ENCODE measurements at places on chromosomes 3 and 15.

DNA sequence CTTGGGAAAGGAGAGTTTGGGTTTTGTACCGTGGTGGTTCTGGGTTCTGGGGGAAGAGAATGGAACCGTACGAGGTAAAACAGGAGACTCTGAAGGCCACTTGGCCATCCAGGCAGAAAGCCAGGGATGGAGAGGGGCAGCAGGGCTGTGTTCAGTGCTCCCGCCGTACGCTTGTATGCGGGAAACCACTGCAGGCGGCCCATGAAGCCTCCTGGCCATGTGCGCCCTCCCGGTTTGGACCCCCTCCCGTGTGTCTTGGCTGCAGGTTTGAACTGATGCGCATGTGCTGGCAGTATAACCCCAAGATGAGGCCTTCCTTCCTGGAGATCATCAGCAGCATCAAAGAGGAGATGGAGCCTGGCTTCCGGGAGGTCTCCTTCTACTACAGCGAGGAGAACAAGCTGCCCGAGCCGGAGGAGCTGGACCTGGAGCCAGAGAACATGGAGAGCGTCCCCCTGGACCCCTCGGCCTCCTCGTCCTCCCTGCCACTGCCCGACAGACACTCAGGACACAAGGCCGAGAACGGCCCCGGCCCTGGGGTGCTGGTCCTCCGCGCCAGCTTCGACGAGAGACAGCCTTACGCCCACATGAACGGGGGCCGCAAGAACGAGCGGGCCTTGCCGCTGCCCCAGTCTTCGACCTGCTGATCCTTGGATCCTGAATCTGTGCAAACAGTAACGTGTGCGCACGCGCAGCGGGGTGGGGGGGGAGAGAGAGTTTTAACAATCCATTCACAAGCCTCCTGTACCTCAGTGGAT is 50.6 kb downstream of the PGPEP1L start:
- no peak for DNase-seq

GRCh38 chr15:89728254-89728653 is 22.8 kb downstream of the MESP1 start:
- DNase-seq, result no peak

DNA sequence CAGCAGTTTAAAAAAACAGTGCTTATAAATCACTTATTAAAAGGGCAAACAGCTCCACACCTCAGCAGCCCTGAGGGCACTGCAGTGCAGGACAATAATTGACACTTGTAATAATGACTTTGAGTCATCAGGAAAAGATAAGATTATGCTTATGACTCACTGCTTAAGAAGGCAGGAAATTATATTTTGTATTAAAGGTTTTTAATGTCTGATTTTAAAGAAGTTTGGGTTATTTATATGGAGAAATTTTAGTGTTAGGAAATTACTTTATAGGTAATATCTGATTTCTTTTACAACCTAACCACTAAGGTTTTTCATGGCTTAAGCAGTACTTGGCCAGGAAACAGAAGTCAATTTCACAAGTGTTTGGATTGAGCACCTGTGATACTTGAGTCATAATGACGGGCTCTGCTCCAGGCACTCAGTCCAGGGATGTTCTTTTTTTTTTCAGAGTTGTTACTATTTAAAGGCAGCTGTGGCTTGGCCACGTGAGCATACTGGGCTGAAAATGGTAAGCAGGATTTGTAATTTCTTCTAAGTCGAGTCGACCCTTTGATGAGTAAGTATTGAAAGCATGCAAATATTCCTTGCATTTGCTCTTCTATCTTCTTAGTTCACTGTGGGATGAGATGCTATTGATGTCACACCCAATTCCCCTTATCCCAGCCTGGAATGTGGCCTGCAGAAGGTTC is 21.6 kb upstream of the SLC6A20 start:
- DNase-seq, result no peak

GRCh38 chr3:50639055-50639494 is 22.1 kb downstream of the MAPKAPK3 start:
- no peak for DNase-seq

DNA sequence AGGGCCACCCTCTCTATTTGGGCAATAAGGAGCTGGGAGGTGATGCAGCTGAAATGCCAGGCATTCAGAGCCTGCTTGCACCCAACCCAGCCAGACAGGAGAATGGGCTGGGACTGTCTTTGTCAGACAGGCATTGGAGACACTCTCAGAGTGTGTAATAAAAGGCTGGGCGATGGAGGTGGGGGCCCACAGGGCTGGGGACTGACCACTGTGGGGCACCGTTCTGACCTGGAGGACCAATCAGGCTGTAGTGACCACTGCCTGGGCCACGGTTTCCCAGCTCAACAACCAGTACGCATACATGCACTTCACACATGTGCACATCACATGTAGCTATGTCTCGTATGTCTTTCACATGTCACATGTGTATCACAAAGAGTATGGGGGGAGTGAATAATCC is 5.7 kb upstream of the IGDCC3 start:
- no peak for DNase-seq
